ENCODE measurements at places on chromosomes 12 and 14.
A peak's percentile ranks its signal among the peaks of the same experiment; 100 is the strongest.

DNA sequence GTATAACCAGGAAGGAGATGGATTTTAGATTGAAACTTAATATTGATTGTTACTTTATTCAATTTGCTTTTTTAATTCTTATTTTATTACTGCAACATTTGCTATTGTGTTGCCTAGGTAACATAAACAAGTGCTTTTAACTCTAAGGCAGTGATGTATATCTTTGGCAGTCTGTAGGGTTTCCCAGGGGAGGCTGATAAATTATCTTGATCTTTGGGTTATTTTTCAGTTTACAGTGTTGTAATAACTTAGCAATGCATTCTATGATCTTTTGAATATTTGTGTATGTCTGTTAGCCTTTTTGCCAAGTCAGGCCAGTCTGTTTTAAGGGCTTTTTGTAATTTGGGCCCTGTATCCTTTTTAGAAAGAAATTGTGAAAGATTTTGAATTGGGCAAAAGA, 7.8 kb upstream of the DTD2 start:
- DNase-seq: no peak

DNA sequence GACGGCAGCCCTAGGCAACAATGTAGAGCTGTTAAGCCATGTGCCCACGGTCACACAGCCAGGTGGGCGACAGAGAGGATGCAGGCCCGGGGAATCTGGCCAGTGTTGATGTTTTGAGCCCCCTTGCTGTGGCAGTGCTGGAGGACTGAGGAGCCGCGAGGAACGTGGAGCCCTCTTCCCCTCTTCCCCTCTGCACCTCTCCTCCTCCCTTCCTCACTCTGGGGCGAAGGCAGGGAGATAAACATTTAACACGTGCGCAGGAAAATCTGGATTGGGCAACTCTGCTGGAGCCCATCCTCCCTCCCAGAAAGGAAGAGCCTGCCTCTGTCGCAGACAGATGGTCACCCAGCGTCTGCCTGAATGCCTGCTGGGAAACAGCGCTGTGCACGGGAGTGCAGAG, 376.8 kb downstream of the FUT8 start:
- DNase-seq: no peak

DNA sequence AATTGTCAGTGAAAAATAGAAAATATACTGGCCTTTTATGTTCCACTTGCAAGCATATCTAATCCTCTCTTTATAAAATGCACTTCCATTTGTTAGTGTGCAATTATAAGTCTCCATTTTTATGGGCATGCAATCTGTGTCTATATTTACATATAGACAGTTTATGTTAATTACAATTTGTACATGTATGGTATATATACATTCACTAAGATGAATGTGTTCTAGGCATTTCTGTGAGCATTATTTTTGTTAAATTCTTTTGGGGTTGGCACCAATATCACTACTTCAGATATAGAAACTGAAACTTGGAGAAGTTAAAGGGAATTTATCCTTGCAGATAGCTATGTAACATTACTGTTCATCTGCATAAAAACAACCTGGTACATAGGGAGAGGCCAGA, 470.8 kb upstream of the LMO3 start:
- no peak for DNase-seq

GRCh38 chr14:30921305-30921704, 46.9 kb downstream of the COCH start:
- peak; percentile 40 for DNase-seq

GRCh38 chr14:100587086-100587762, at the start of gene BEGAIN:
BEGAIN (minus strand) TSS chr14:100587417; CDS start chr14:100587290, 127 bp downstream.
- DNase-seq: no peak

- no peak for DNase-seq
Observed at GRCh38 chr12:5524116-5524768, 92.3 kb downstream of the NTF3 start.

GRCh38 chr14:68384881-68385280, 408.0 kb downstream of the ZFP36L1 start:
- DNase-seq: no peak

DNA sequence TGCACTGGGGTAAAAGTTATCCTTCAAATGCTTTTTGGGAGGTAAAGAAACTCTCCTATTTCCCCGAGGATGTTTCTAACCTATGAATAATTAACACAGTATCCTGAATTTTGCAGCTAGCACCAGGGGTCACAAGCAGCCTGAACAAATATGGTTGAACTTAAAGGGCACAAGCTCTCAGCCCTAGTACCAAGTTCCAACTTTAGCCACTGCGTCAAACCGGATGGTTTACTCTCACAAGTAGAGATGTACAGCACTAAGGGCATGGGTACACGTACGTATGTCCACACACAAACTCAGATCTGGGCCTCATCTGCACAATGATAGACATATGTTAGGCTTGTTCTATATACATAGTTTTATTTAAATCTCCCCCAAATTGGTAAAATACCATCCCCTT, 4.7 kb downstream of the CCDC88C start:
- DNase-seq: no peak

GRCh38 chr12:1328391-1328790, 266.0 kb downstream of the FBXL14 start:
- no peak for DNase-seq

DNA sequence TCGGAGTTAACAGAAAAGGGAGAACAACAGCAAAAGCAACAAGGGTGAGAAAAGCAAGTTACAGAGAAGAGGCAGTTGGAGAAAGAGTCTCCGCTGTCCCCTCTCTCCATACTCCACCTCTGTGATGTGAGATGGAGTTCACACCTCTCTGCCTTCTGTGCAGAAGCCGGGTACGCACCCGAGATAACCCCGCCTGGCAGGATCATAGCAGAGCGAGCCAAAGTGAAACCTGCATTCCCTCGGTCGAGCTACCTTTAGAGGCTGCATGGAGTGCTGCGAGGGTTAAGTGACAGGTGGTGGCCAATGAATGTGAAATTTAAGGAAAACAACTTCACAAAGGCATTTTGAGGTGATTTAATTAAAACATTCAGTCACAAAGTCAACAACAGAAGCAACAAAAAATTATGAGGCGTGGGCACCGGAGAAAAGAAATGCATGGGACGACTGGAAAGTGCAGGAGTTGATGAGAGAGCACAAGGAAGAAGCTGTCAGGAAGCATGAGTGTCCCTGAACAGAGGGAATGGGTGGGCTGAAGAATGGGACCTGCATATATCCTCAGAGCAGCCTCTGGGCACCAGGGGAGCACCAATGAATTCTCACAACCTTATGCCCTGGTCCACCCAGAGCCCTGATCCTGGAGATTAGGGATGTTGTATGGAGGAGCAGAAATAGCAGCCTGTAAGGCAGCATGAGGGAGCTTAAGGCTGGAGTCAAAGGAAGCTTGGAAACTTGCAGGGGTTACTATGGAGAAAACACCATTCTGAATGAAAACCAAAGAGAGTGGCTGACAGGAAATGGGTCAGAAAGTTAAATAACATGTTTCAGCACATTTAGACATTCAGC, 208.3 kb downstream of the EMP1 start:
- DNase-seq: no peak

DNA sequence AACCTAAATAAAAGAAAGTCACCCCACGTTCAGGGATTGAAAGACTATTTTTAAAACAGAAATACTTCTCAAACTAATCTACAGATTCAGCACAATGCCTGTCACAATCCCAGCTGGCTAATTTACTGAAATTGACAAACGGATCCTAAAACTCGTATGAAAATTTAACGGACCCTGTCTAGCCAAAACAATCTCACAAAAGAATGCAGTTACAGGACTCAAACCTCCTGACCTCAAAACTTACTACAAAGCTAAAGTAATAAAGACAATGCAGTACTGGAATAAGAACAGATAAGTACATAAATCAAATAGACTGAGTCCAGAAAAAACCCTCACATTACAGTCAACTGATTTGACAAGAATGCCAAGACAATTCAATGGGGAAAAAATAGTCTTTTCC, 48.8 kb downstream of the IPO8 start:
- DNase-seq: no peak
